Psoas muscle (tissue), 8 donors: ENCODE measurements at places on chromosomes 3 and 15. TPM values are rescaled to one million over a fixed set of nuclear protein-coding genes. Genes with fewer than 3 reads are reported as not detected.

DNA sequence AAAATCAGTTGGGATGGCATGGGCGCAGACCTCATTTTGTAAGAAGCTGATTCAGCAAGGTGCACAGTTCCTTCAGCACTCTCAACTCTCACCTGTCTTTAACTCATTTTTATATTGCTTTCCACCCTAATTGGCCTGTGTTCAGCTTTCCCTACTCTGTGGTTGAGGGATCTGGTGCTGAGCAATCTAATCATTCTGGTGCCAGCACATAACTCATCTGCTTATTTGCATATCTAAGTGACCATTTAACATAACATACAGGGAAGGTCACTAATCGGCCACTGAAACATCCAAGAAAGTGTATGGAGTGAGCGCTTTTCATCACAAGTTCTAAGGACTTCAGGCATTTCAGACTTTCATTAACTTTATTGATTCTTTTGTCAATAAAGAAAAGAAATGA is 303.4 kb upstream of the ROPN1 start:
- no peak for DNase-seq

- no peak for DNase-seq
Measured at GRCh38 chr15:87349181-87349580, 907.4 kb downstream of the NTRK3 start.

DNA sequence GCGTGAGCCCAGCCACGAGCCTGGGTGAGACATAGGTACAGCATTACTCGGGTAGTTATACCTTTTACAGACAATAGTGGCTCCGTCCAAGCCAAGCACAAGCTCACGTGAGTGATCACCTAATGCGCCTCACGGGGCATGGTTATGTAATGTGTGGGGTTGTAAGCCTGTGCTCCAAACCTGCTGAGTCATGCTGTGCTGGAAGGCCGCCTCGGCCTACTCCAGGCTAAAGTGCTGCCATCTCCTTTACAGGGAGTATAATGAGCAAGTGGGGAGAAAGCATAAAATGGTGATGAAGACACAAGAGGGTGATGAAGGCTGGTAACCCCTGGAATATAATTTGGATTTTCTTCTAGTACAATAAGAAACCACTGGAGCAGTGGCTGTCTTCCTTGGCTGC is 175.8 kb upstream of the STT3B start:
- DNase-seq: no peak

GRCh38 chr3:167918008-167918596 is 177.6 kb downstream of the GOLIM4 start:
- DNase-seq: no peak

The EPHB1 gene
- 1.3 TPM for polyA plus RNA-seq

The B2M gene
- 687 TPM for polyA plus RNA-seq

DNA sequence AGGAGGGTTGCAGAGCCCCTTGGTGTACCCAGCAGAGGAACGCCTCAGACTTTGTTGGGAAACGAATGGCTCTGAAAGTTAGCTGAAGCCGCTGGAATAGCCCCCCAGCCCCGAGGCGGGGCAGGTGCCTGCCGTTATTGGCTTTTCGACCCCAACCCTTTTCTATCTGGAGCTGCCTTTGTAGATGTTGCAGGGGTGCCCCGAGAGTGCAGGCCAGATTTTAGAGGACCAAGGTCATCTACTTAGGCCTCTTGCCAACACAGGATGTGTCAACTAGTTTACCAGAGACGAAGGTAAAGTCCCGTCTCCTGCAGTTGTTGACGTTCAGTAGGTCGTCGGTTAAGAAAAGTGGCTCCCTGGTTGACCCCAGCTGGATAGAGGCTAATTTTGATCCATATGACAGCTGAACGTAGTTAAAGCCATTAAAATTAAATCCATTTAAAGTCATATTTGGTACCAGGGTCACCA is 579 bp upstream of the UBE3A start:
- DNase-seq: no peak
